Right lung (tissue), 10 donors: ENCODE measurements at places on chromosomes 1 and 21. TPM values are rescaled to one million over a fixed set of nuclear protein-coding genes. Genes with fewer than 3 reads are reported as not detected.

Gene CBR3
- polyA plus RNA-seq, result 4.5 TPM

Gene OR14K1
- polyA plus RNA-seq, result not detected

Gene CTH
- 8.5 TPM for polyA plus RNA-seq

Gene TRIM62
- polyA plus RNA-seq, result 5.3 TPM

Gene SYT6
- 16.5 TPM for polyA plus RNA-seq

Gene RIMS3
- 1.8 TPM for polyA plus RNA-seq

- no peak for DNase-seq
Observed at GRCh38 chr21:35081861-35082260, 32.8 kb upstream of the RUNX1 start.

DNA sequence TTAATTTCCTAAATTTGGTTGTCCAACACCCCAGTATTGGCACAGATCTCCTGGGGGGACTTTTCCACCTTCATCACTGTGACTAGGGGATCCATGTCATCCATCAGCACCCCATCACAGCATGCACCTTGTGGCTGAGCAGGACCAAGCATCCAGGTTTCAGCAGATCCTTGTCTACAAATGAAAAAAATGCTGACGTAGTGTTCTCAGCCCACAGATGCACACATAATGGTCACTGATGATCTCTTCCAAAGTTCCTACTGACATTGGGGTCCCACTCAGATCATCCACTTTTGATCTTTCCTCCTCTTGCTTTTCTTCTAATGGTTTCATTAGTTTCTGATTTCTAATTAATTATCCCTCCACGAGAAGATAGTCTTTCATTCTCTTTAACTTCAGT, 373.1 kb downstream of the TBX15 start:
- no peak for DNase-seq

DNA sequence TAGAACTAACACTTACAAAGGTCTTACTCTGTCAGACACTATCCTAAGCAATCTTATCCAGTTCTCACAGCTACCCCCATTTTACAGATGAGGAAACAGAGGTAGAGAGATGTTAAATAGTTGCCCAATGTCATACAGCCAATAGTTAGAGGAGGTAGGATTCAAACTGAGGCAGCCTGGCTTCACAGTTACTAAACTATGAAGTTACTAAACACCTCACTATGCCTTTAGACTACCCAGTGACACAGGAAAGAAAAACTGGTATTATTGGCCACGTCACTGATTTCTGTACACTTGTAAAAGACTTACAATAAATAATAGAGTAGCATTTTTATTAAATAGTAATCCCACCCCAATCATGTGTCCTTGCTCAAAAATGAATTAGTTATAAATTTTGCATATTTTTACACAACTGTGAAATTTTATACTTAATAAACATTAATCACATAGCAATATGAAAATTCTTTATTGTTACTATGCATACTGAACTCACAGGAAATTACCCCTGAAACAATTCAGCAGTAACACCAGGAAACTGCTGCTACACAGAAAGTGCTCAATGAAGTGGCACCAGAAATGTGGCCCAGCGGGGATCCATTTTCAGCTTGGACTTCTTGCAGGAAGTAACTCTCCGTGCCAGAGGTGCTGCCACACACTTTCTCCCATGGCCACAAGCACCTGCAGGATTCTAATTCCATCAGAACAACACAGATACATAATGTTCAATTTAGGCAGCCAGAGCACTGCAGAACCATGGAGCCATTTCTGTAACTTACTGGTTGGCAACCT, 69.4 kb downstream of the VAV3 start:
- DNase-seq, result no peak

- DNase-seq, result no peak
Observed at GRCh38 chr1:39901464-39901713, 328 bp downstream of the MYCL start.

- no peak for DNase-seq
Observed at GRCh38 chr1:167618366-167618765, 11.7 kb upstream of the RCSD1 start.

- no peak for DNase-seq
Observed at GRCh38 chr1:161032409-161032808, 6.4 kb downstream of the TSTD1 start.
